Cardiac septum (tissue), 1 donor: ENCODE measurements at places on chromosomes 5 and 9.

DNA sequence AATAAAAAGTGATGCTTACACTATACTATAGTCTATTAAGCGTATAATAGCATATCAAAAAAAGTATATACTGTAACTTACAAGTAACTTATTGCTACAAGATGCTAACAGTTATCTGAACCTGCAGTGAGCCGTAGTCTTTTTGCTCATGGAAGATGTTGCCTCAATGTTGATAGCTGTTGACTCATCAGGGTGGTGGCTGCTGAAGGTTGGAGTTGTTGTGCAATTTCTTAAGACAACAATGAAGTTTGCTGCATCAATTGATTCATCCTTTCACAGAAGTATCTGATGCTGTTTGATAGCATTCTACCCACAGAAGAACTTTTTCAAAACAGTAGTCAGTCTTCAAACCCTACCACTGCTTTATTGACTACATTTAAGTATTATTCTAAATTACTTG lies 7.8 kb upstream of the C9orf40 start:
- no peak for DNase-seq

GRCh38 chr9:5450359-5451091 lies at the start of gene CD274:
TSS of gene CD274 (plus strand) at chr9:5450542. CDS start at chr9:5456114, 5,572 bp downstream.
- peak; percentile 96 for DNase-seq

DNA sequence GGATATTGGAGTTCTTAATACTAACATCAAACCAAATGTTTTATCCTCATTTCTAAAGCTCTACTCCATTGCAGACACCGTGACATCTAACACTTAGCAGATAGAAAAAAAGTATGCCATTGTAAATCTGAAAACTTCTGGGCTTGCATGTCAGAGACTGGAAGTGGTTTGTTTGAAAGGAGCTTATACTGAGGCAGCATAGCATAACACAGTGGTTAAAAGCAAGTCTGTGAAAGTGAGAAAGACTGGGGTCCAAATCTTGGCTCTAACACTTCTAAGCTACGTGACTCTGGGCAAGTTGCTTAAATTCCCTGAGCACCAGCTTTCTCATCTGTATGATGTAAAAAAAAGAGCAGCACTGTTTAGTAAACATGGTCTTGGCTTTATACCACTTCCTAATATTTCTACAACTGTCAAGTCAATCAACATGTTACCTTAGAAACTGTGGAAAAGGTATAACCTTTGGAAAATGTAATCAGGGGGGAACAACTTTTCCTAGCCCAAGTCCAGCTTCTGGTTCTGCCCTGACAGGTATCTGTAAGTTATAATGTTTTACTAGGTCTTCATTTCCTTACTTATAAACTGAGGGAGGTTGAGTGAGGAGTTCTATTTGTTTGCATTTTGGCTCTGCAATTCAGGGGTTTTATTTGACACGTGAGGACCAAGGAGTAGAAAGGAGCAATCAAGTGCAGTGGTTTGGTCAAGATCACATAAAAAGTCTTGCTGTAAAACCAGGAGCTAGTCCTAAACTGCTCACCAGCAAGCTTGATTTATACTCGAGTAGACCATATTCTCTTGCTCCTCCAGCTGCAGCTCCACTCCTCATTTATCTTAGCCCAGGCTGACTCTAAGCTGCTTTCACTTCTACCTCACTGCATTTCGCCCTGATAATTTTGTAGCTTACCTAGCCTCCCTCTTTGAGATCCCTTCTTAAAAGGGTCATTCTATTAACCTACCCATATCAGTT lies 541.0 kb downstream of the RAB3C start:
- no peak for DNase-seq

DNA sequence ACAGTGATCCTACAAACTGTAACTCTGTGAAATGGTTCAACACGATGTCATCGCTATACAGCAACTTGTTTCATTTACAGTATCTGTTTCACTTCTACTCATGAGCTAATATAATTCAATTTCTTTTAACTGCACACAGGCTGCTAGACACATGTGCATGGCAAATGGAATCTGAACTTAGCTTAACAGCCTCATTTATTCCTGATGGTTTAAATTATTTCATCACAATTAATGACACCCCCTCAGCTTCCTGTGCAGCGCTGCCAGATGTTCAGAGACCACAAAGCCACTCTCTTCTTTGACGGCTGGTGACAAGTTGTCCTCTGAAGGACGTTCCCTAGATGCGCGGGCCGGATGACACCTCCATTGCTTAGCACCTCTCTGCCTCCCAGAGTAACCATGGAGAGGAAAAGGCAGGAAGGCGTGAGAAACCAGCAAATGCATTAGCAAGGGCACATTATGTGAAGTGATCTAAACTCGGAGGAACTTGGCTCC lies 191.1 kb downstream of the BNC2 start:
- DNase-seq = no peak

- peak; percentile 41 for DNase-seq
Measured at GRCh38 chr9:114003758-114004157, 74.3 kb downstream of the AMBP start.

DNA sequence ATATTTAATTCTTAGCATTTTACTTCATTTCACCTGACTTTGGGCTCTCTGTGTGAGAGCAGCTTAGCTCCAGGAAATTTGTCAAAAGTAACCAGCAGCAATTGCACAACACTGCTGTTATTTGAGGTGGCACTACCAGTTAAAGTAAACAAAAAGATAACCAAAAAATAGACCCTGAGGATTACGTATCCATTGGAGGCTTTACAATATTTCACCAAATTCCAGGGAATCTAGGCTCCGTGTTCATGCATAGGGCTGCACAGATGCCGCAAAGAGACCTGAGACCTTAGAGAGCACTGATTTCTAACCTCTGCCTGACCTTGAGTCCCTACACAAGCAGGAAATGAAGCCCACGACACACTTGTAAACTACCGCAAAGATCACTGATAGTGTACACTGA lies 1392.7 kb upstream of the CDH6 start:
- DNase-seq = no peak

GRCh38 chr9:104772714-104773510 lies 9.0 kb downstream of the NIPSNAP3B start:
- DNase-seq = no peak

GRCh38 chr5:134114886-134115805 lies 665 bp downstream of the TCF7 start:
- no peak for DNase-seq

DNA sequence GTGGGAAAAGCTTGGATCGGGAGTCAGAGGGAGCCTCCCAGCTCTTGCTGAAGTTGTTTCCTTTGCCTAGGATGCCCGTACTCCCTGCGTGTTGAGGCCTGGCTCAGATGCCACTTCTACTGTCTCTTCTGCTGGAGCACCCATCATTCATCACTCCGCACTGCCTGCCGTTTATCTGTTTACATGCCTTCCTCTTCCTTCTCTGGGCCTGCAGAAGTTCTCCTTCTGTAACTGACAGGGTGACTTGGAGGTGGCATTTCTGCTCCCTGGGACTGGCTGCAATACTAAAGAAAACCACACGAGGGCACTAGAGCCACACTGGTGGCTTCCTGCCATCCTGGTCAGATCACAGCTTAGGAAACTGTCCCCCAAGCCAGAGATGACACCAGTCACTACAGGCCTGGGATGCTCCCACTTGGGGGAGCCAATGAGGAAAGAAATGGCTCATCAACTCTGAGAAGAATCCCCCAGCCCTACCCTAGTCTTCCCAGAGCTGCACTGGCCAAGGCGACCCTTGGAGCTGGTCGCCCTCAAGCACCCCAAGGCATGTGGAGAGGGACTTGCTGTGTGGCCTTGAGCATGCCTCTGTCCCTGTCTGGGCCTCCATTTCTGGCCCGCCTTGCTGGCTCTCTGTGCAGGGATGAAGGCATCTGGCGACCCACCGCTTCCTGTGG lies 9.7 kb upstream of the SLC25A51 start:
- peak; percentile 87 for DNase-seq

DNA sequence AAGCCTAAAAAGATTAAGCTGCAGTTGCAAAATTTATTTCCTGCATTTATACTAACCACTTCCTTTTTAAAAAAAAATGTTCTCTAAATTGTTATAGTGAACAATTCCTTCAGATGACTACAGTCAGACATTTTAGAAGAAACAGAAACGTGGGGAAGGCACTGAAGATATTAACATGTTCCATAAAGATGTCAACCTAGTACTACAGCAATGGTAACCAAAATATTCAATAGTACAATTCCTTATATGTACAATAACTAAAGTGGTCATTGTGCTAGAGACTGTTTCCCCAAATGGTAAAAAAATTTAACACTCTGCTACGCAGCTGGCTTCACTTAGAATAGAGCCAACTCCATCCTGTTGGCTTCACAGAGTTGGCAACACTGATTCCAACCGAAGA lies 97.7 kb downstream of the FNBP1 start:
- DNase-seq = no peak

- DNase-seq = no peak
Measured at GRCh38 chr9:8800196-8800595, 1000.6 kb upstream of the DMAC1 start.

- DNase-seq = no peak
Measured at GRCh38 chr5:76196457-76196856, 113.3 kb downstream of the SV2C start.

DNA sequence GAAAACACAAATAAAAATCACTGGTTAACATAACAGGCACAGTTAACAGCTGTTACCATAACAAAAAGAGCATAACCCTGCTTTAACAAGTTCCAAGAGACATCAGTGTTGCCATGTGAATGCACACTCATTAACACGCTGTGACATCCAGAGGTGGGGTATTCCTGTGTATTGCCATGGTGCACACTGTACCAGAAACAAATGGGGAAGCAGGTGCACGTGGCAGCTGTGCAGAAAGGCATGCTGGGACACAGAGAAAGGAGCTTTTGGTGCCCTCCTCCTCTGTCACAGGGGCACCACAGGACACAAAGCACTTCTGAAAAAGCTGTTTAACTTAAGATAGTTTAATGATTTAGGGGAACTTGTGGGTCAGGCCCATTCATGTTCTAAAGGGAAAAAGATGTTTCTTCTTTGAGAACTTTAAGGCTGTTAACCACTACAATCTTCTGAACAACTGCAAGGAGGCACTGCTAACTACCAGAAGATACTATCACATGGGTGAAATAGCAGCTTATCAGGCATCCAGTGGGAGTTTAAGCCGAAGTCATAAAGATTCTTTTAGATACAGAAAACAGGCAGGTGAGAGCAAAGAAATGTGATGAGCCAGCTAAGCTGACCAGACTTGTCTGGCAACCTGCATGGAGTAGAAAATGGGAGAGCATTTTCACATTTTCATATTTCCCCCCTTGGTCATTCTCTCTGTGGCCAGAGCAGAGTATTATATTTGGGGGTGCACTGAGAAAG lies 56.4 kb upstream of the GOLPH3 start:
- no peak for DNase-seq

DNA sequence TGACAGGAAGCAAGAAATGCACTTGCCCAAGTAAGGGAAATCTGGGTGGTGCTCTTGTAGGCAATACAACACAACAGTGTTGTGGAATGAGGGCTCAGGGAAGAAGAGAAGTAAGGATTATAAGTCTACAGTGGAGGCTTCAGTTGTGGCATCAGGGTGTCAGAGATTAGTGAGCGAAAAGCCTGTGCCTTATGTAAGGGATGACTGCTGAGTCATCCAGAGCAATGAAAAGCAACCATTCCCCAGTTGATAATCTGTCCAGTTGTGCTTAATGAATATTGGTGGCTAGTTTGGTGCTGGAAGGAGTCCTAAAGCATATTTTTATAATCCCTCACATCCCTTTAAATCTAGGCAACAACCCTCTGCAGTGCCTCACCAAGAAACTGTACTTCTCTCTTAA lies 42.0 kb downstream of the FBXO38 start:
- no peak for DNase-seq

DNA sequence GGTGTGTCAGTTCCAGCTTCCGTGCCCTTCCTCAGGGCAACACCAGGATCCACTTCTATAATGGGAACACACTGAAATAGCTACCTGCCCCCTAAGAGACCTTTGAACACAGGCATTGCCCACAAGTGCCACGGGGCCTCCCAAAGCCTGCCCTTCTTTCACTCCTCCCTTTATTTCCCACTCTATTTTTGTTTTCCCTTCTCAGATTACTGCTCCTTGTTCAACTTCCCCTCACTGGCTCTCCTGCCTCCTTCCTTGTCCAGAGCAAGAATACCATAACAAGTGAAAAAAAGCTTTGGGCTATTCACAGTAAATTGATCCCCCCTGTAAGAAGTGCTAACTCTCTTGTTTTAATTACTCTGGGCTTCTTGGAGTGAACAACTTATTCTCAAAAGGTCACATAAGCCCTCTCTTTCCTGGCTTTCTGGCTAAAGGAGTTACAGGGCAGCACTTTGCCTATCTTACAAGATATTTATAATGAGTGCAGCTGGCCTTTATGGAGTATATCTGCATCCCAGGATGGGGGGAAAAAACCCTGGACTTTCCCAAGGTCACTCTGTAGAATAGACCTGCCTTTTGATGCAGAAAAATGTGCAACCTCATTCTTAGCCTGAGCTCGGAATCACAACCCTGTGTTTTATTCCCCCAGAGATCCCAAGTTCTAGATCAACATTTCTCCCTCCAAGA lies 11.3 kb downstream of the CTXN3 start:
- DNase-seq = no peak

GRCh38 chr9:36213387-36213786 lies 22.7 kb downstream of the CLTA start:
- DNase-seq = no peak

GRCh38 chr9:96437454-96437853 lies 12.5 kb upstream of the HABP4 start:
- DNase-seq = no peak

- no peak for DNase-seq
Measured at GRCh38 chr9:105302728-105303127, 58.3 kb downstream of the SLC44A1 start.

GRCh38 chr5:104370523-104370922 lies 807.9 kb upstream of the NUDT12 start:
- no peak for DNase-seq

DNA sequence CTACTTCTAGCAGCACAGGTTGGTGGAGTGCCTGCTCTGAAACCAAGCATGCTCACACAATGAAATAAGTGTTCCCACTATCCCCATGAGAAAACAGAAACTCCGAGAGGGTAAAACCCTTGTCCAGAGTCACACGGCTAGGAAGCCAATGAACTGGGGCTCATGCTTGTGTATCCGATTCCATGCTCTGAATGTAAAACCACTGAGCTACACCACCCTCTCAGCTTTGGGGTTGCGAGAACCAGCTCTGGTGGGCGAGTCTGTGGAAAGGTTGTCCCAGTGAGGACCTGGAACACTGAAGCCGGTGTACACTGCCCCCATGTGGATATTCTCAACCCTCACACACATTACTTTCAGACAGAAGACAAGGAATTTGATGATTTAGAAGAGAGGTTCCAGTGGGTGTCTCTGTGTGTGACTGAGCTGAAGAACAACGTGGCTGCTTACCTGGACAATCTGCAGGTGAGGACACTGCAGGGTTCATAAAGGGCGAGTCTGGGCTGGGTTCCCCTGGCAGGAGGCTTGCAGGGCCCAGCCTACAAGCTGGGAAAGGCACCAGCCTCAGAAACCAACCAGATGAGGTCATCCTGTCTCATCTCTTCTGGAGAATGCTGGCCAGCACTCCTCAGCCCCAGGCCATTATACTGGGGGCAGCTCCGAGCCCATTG lies 37.4 kb downstream of the ARHGEF37 start:
- no peak for DNase-seq

- no peak for DNase-seq
Measured at GRCh38 chr5:90434116-90434714, 24.7 kb upstream of the CETN3 start.
